HepG2 (cell line): ENCODE measurements at places on chromosomes 13 and 19. TPM values are rescaled to one million over a fixed set of nuclear protein-coding genes. Genes with fewer than 3 reads are reported as not detected.

Gene ELL
- 5.4 and 5.8 TPM in 2 replicates for polyA plus RNA-seq

DNA sequence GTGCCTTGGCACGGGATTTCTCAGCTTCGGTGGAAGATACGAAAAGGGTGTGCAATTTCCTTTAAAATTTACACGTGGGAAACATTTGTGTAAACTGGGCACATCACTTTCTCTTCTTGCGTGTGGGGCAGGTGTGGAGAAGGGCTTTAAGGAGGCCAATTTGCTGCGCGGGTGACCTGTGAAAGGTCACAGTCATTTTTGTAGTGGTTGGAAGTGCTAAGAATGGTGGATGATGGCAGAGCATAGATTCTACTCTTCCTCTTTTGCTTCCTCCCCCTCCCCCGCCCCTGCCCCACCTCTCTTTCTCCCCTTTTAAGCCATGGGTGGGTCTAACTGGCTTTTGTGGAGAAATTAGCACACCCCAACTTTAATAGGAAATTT lies 7.2 kb downstream of the SLITRK5 start:
- DNase-seq, result no peak

GRCh38 chr13:44030615-44031014 lies 150.9 kb downstream of the LACC1 start:
- no peak for DNase-seq

GRCh38 chr19:46221981-46222610 lies 7.4 kb upstream of the IGFL1 start:
- DNase-seq, result no peak
